Sigmoid colon (tissue), 7 donors: ENCODE measurements at places on chromosomes 3 and 15. TPM values are rescaled to one million over a fixed set of nuclear protein-coding genes. Genes with fewer than 3 reads are reported as not detected.

GRCh38 chr3:122697952-122698620, 17.4 kb downstream of the PARP14 start:
- H3K27ac ChIP-seq: no peak overlapping the region
- no peaks in the 10 kb centered on the region for H3K4me1 ChIP-seq
- no peaks in the 10 kb centered on the region for H3K27me3 ChIP-seq

DNA sequence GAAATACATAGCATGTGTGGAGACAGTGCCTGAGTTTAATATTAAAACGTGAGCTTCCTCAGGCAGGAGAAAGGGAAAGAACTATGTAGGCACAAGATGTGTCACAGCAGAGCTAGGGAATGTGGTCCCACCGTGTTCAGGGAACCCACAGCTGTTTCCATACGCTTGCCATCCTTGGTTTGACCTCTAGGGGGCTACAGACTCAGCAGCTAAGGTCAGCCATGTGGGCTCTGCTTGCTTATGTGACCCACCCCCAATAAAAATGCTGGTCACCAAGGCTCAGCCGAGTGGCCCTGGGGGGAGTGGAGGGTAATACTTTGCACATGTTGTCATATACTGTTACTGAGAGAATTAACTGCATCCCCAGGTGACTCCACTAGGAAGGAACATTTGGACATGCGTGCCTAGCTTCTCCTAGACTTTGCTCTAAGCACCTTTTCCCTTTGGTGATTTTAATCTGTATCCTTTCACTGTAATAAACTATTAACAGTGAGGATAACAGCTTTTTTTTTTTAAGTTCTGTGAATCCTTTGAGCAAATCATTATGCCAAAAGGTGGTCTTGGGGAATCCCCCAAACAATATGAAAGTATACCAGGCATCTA, 3.3 kb downstream of the TUBGCP5 start:
- H3K36me3 ChIP-seq: peaks cover 11% of the 10 kb centered on the region
- H3K4me1 ChIP-seq: peaks cover 16% of the 10 kb centered on the region
- no peaks in the 10 kb centered on the region for H3K27me3 ChIP-seq
- no peak overlapping the region for H3K4me3 ChIP-seq

DNA sequence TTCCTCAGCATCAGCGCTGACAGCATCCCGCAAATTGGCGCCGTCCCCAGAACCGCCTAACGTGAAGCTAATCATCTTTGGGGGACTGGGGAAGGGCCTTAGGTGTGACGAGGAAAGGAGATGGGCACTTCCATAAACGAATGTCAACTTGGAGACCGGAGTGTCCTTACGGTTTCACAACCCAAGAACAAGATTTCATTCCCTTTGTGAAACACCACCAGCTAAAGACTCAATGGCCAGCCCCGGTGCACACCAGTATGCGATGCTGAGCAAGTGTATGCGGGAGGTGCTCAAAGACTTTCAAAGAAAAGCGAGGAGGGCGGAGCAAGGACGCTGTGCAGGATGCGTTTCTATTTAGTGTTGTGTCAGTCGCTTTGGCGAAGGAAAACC, 759 bp upstream of the TTBK2 start:
- peak; percentile 71 for DNase-seq
- H3K27ac ChIP-seq: peak overlapping the region; percentile 97
- H3K36me3 ChIP-seq: no peaks in the 10 kb centered on the region
- peak overlapping the region; percentile 98 for H3K4me3 ChIP-seq
- H3K4me1 ChIP-seq: no peaks in the 10 kb centered on the region

GRCh38 chr3:130787422-130788068, 40.9 kb upstream of the PIK3R4 start:
- H3K36me3 ChIP-seq: no peaks in the 10 kb centered on the region
- no peak overlapping the region for H3K4me3 ChIP-seq
- H3K4me1 ChIP-seq: peaks cover 7% of the 10 kb centered on the region
- DNase-seq: no peak
- H3K27me3 ChIP-seq: no peaks in the 10 kb centered on the region
- no peak overlapping the region for H3K27ac ChIP-seq

DNA sequence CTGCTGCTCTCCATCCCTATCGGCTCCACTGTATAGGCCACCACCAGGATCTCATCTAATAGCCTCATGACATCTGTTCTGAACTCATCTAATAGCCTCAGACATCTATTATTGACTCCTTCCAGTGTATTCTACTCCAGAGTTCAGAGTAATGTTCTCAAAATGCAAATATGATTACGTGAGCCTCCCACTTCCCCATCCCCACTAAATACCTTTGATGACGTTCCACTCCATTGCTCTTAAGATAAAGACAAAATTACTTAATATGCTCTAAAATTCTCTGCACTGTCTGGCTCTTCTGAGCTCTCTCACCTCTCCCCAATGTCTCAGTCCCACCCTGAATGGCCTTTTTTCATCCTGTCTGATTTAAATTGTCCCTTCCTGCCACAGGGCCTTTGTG, 94.7 kb downstream of the SAMMSON start:
- no peaks in the 10 kb centered on the region for H3K27me3 ChIP-seq
- no peaks in the 10 kb centered on the region for H3K4me1 ChIP-seq

DNA sequence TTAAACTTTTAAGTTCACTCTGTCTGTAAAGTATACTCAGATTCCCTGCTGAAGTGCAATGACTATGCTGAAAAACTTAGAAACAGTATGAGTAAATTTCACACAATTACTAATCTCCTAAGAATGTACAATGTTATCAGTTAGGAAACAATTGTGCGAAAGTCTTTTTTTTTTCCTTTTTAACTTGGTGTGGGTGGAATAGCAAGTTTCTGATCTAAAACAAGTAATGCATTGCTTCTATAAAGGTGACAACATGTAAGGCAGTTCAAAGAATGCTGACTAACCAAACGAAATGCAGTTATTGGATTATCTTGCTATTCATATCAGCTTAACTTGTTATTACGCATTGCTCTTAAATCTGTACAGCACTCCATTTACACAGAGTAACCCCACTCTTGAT, 19.3 kb upstream of the SLC12A8 start:
- H3K4me3 ChIP-seq: no peak overlapping the region
- H3K27me3 ChIP-seq: no peaks in the 10 kb centered on the region
- no peak overlapping the region for H3K27ac ChIP-seq

DNA sequence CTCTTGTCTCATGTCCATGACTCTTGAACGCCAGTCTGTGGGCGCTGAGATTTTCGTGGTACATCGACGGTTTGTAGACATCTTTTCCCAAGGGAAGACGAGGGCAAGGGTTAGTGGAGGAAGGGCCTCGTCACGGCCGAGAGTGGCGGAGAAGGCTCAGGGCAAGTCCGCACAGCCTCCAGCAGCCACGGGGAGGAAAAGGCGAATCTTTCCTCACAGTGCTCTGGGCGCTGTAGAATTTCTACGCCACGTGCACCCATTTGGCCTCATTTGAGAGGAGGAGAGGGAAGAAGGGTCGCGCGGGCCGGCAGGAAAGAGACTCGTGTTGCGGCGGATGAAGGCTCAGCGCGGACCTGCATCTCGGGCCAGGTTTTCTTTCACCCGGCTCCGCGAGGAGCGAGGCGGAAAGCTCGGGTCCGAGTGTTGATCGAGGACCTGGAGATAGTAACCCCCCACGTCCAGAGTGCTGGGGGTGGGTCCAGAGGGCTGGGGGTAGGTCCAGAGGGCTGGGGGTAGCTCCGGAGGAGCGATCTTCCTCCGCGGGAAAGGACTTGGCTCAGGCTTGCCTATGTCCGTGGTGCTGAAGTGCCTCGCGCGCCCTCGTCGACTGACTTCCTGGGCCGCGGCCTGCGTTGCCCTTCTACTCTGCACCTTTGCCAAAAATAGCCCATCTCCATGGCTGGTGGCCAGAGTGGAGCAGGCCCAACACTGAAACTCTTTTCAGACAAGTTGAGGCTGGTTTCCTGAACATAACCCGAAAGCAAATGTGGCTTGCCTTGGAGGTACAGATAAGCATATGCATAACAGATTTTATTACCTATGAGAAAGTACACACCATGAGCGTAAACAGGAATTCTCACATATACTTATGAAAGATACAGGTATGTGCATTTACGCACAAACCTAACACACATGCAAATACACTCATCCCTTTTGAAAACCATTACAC, 1.1 kb downstream of the SLC35G2 start:
- peaks cover 13% of the 10 kb centered on the region for H3K4me1 ChIP-seq
- peak overlapping the region; percentile 64 for H3K27ac ChIP-seq
- peak overlapping the region; percentile 68 for H3K4me3 ChIP-seq
- DNase-seq: peak; percentile 74
- no peaks in the 10 kb centered on the region for H3K27me3 ChIP-seq
- no peaks in the 10 kb centered on the region for H3K36me3 ChIP-seq

- no peaks in the 10 kb centered on the region for H3K36me3 ChIP-seq
- no peak for DNase-seq
- H3K4me3 ChIP-seq: no peak overlapping the region
- no peaks in the 10 kb centered on the region for H3K27me3 ChIP-seq
- no peaks in the 10 kb centered on the region for H3K4me1 ChIP-seq
- no peak overlapping the region for H3K27ac ChIP-seq
Observed at GRCh38 chr3:31422237-31422636, 110.5 kb upstream of the STT3B start.

DNA sequence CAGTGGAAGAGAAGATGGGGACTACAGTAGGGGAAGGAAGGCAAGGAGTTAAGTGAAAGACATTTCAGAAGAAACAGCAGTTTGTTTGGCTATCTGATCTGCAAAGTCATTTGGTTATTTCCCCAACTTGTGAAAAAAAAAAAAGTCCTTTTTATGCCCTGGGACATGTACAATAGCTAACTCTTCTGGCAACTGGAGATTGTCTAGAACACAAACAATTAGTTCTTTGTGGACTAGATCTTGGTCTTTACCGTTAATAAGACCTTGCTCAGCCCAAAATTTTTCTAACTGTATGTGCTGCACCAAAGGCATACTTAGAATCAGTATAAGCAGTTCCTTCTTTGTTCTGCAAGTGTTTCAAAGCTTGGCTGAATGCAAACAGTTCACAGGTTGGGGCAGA, 103.5 kb upstream of the NECTIN3 start:
- H3K4me1 ChIP-seq: no peaks in the 10 kb centered on the region
- no peak overlapping the region for H3K4me3 ChIP-seq
- DNase-seq: no peak
- no peak overlapping the region for H3K27ac ChIP-seq
- no peaks in the 10 kb centered on the region for H3K36me3 ChIP-seq

DNA sequence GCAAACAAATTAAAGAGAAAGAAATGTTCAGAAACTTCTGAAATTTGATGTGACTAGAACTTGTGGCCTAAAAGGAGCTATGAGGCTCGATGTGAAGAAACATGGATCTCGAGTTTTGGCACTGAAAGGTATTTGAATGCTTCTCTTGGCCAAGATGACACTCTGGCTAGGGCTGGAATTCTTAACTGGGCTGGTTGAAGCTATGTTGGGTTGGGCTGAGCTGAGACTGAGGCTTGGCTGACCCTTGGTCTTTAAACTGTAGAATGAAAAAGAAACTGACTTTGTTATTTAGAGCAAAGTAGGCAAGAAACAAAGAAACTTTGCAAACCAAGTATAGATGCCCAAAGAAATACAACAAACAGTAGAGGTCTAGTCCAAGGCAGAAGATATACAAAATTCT, 28.1 kb upstream of the CLDN16 start:
- no peaks in the 10 kb centered on the region for H3K4me1 ChIP-seq
- H3K36me3 ChIP-seq: no peaks in the 10 kb centered on the region
- H3K27me3 ChIP-seq: no peaks in the 10 kb centered on the region
- H3K27ac ChIP-seq: no peak overlapping the region
- H3K4me3 ChIP-seq: no peak overlapping the region

GRCh38 chr15:73283366-73283962, 85.3 kb downstream of the HCN4 start:
- H3K27me3 ChIP-seq: no peaks in the 10 kb centered on the region
- no peak overlapping the region for H3K4me3 ChIP-seq
- H3K4me1 ChIP-seq: no peaks in the 10 kb centered on the region
- peaks cover 3% of the 10 kb centered on the region for H3K36me3 ChIP-seq
- no peak overlapping the region for H3K27ac ChIP-seq

DNA sequence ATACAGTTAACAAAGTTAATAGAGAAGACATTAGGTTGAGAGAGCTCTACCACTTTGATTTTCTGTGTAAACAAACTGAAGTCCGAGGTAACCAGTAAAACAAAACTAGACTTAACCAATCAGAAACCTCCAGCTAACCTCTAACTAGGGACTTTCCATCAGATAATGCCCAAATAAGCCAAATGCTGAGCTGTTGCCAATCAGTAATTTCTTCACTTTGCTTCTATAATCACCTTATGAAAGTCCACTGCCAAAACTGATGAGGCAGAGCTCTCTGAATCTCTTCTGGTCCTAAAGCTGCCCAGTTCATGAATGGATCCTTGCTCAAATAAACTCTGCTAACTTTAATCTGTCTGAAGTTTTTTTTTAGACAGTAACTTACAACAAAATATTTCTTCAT, 448.0 kb upstream of the NECTIN3 start:
- H3K36me3 ChIP-seq: no peaks in the 10 kb centered on the region
- no peaks in the 10 kb centered on the region for H3K4me1 ChIP-seq
- H3K27ac ChIP-seq: no peak overlapping the region
- no peak overlapping the region for H3K4me3 ChIP-seq
- no peak for DNase-seq

- H3K27me3 ChIP-seq: no peaks in the 10 kb centered on the region
- H3K4me3 ChIP-seq: no peak overlapping the region
- no peaks in the 10 kb centered on the region for H3K4me1 ChIP-seq
- no peaks in the 10 kb centered on the region for H3K36me3 ChIP-seq
- DNase-seq: no peak
Observed at GRCh38 chr3:109122690-109123089, 4.8 kb upstream of the MORC1 start.

- no peak overlapping the region for H3K27ac ChIP-seq
- H3K4me3 ChIP-seq: no peak overlapping the region
- H3K27me3 ChIP-seq: no peaks in the 10 kb centered on the region
- H3K4me1 ChIP-seq: peaks cover 6% of the 10 kb centered on the region
- DNase-seq: no peak
Observed at GRCh38 chr3:65836047-65836446, 202.7 kb downstream of the MAGI1 start.

- no peaks in the 10 kb centered on the region for H3K36me3 ChIP-seq
- no peak overlapping the region for H3K4me3 ChIP-seq
- no peak for DNase-seq
- H3K27ac ChIP-seq: no peak overlapping the region
Observed at GRCh38 chr3:82596805-82597204, 835.4 kb upstream of the GBE1 start.

Gene GOLGB1
- 13.2 TPM for polyA plus RNA-seq

Gene NRROS
- 0.60 TPM for polyA plus RNA-seq

Gene TF
- polyA plus RNA-seq: 0.60 TPM

Gene GOLGA6L1
- polyA plus RNA-seq: not detected

Gene TNFAIP8L3
- polyA plus RNA-seq: 13.5 TPM

Gene TM4SF1
- 76.2 TPM for polyA plus RNA-seq

Gene ACOX2
- polyA plus RNA-seq: 14.2 TPM
